ENCODE measurements at places on chromosomes 1 and 21.

GRCh38 chr1:115310581-115311473 is 27.2 kb downstream of the NGF start:
- no peak for DNase-seq

DNA sequence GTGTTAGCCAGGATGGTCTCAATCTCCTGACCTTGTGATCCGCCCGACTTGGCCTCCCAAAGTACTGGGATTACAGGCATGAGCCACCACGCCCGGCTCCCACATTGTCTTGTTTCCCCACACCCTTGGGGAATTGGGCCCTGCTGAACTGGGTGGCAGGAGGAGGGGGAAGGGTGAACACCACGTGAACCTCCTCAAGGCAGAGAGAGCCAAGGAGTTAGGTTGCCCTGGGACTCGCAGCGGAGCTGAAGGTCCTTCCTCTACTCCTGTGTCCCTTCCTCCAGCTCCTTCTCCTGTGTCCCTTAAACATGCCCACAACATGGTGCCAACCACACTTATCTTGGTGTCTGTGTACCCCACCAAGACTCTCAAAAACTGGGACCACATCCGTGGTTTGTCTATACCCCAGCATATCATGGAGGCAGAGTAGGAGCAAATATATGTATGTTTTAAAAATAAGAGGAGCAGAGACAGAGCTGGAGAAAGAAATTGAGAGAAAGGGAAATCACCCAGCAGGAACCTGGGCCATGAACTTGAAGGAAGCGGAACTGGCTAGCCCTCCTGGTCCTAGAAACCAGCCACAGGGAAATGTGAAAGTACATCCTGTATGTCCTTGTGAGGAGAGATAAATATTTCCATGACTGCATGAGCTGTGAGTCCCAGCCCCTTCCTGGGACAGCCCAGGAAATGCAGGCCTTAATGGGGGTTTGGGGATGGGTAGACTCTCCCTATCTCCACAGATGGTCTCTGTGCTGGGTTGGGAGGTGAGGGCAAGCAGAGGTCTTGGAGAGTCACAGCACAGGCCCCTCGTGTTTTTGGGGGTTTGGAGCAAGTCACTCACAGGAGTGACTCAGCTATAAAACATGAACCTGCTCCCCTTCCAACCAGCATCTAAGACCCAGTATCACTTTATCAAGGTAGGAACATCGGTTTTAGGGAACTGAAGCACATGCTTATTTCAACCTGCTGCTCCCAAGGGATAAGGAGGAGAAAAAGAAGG is 9.4 kb upstream of the TAL1 start:
- DNase-seq: no peak

DNA sequence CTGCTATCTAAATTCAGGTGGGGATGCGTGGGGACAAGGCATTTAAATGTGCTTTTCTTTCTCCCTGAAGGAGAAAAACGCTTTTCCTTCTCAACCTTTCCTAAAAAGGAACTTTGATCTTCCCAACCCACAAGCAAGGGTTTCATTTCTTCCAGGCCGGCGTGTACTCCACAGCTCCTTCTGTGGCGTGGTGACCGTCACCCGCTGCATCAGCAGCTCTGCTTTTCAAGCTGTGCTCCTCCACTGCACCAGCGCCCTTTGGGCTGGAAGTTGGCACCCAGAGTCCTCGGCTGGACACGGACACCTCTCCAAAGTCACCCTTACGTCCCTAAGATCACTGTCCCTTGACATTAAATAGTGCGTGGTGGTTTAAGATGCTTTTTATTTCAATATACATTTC is 54.3 kb downstream of the PEX14 start:
- no peak for DNase-seq

DNA sequence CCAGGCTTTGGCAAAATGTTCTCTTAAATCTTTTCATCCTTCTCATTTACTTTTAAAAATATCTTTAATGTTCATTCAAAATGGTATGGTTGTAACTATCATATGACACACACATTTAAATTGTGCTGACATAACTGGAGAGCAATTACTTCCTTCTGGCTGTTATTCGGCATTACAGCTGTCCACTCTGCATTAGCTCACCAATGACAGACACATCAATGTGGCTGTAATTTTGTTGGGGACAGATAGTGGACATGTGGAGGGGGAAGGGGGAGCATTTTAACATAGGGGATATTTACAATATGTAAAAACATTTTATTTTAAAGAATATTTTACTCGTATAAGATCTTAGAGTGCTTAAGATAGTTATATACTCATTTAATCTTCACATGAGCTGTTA is 319.8 kb downstream of the HMCN1 start:
- no peak for DNase-seq

DNA sequence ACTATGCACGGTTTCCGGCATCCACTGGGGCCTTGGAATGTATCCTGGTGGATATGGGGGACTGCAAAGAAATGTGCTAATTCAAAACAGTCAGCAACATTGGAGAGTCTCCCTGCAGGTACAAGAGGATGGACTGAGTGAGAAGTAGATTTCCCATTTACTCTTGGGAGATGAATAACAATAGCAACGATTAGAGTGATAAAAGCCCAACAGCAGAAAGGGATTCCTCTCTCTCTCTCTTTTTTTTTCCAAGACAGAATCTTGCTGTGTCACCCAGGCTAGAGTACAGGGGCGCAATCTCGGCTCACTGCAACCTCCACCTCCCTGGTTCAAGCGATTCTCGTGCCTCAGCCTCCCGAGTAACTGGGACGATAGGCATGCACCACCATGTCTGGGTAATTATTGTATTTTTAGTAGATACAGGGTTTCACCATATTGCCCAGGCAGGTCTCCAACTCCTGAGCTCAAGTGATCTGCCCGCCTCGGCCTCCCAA is 5.0 kb upstream of the SHCBP1L start:
- DNase-seq: no peak

DNA sequence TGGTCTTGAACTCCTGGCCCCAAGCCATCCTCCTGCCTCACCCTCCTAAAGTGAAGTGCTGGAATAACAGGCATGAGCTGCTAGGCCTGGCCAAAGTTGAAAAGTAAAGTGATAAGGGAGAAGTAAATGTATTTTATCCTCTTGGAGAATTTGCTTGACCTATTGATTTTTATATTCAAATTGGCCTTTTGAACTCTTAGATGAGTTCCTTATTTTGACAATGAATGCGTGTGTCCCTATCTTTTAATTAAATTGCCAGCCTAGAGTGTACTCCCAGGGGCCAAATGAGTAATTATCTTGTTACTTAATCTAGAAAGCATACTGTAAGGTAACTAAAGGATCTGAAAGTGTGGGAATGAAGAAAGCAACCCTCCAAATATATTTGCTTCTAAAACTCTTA is 11.4 kb downstream of the RNF11 start:
- DNase-seq: no peak

DNA sequence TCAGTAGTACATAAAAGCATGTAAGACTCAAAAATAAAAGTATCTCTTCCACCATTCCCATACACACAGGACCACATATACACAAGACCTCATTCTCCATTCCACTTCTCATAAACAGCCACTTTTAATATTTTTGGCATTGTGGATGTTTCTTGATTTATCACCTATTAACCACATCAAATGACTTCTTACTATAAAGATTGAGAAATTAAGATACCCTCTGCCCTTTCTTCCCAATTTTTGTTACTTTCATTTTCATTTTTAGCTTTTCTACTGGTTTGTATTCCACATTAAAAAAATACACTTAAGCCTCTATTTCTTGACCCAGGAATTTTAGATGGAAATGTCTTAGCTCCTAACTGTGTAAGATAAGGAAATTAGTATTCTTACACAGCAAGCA is 22.8 kb downstream of the AKT3 start:
- no peak for DNase-seq

DNA sequence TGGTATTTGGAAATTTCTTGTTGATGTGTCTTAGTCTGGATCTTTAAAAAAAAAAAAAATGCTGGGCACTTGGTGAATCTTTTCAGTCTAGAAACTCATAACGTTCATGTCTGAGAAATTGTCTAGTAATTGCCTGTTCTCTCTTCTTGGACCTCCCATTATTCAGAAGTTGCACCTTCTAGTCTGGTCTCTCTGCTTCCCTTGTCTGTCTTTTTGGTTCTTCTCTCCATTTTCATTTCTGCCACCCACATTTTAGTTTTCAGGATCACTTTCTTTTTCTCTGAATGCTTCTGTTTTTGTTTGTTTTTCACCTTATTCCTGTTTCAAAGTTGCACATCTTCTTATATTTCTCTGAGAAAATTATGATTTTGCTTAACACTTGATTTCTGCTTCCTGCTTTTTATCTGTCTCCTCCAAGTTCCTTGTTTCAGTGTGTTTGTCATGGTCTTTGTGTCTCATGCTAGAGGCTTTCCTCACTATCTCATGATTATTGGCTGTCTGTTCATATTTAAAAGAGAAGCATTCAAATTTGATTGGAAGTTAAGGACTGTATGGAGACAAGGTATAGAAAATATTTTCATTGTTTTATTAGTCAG is 21.3 kb downstream of the BACE2 start:
- no peak for DNase-seq

GRCh38 chr1:205626216-205626615 is 5.6 kb downstream of the ELK4 start:
- no peak for DNase-seq

DNA sequence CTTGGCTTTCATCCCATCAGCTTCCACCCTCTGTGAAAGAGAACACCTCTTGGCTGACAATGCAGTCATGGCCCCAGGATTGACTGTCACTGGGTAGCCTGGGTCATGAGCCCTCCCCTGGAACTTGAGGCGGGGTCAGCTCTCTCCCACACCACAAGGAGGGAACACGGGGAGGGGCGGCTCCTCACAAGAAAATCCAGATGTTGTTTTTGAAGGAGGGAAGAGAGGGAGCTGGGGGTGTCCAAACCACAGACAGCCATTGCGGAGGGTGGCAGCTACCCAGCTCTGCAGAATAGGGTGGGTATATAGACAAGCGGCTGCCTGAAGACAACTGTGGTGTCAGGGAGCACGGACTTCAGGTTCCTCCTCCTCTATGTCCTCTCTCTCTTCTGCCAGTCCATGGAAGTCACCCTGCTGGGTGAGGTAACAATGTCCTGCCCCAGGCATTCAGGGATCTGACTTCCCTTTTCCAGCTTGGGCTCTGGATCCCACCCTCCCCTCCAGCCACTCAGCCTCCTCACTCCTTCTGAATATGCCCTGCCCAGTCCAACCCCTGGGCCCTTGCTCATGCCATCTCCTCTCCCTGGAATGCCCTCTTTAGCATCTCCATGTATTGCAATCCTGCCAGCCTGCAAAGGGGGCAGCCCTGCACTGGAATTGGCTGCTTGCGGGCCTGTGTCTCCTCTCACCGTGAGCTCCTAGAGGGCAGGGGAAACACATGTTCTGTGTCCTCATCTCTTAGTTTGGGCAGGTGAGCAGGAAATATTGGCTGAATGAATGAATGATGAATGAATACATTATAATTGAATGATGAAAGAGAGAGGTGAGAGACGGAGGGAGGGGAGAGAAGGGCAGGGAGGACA is 60.9 kb upstream of the RUNX3 start:
- DNase-seq: no peak

DNA sequence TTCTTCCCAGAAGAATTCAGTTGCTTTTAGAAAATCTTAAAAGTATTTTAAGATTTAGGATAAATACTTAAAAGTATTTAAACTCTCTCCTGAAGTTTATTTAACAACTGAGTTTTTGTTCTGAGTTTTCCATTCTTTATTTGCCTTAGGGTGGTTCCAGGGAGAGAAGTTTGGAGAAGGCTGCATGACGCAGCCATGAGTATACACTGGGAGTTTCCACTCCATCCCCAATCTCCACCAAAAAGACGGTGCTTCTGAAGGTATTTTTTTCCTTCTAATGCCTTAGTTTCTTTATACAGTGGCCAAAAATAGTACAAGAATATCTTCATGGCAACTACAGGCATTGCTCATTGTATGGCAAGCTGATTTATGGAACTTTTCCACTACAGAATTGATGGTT is 122.7 kb downstream of the ST6GALNAC5 start:
- no peak for DNase-seq

- DNase-seq: no peak
Measured at GRCh38 chr1:224594360-224594759, 21.8 kb upstream of the CNIH3 start.

DNA sequence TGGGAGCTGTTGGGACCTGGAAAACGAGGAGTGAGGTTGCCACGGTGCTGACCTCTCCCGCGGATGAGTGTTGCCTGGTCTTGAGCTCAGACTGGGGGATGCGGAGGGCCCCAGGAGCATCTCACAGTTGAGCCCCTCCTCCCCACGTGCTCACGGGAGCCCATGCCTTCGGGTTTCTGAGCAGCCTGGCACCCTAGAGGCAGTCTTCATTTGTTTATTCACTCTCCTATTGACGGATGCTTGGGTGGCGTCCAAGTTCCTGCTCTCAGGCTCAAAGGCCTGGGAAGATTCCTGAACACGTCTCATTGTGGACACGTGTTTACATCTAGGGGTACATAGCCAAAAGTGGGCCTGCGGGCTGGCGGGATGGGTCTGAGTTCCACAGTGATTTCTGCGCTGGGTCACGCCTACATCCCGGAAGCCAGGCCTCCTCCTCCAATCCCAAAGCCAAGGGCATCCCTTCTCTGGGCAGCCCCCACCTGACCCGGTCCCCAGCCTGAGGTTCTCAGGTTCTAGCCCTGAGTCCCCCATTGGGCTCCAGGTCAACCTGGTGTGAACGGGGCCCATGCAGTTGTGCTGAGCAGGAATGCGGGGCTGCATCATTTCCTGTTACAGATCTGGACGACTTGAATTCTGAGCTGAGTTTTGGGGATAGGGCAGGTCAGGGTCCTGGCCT is 14.7 kb downstream of the WNT3A start:
- DNase-seq: no peak

DNA sequence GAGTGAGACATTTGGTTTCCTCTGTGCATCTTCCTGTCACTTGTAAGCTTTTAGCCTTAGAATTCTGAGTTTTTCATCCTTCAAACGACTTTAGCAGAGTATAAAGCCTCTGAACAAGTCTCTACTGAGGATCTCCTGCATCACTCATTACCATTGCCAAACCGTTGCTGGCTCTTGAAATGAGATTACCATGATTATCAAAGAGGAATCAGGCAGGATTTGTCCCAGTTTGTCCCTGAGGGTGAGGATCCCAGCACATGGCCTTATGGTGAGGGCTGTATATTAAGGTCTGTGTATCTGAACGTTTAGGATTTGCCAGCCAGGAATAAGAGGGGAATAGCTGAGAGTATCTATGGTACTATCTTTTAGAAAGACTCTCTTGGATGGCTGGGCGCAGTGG is 169.5 kb upstream of the L1TD1 start:
- DNase-seq: no peak

- DNase-seq: no peak
Measured at GRCh38 chr21:28144089-28144488, 848.6 kb downstream of the LTN1 start.

DNA sequence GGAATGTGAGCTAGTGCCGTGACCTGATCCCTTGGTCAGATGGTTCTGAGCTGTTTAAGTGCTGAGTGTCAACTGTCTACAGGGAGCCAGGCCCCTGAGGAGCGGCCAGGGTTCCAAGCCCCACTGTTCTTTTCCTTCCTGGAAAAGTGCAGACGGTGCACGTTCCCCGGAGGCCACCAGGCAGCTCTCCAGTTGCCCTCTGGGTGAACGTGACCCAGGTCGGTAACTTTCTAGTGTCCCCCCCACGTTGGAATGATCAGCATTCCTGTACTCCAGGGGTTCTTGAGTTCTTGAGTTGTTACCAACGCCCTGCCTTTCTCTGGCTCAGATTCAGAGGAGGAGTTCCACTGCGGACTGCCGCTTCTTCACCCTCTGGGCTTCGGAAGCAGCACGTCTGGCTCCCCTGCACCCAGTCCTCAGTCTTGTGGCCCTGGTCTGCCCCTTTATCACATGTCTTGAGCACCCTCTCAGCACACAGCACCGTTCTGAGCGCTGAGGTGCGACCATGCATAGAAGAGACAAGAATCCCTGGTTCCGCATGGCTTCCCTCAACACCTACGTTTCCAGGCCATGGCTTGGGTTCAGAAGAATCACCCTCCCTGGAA is 131.5 kb downstream of the DHRS3 start:
- no peak for DNase-seq

GRCh38 chr1:160068225-160068624 is 1.7 kb downstream of the KCNJ10 start:
- no peak for DNase-seq

Data from activated CD8-positive, alpha-beta memory T cell treated with anti-CD3 and anti-CD28 coated beads, Interleukin-2, amount 50 U/mL, for 4 hours (primary cell).